ENCODE measurements at places on chromosomes 6 and 20.

- no peaks in the 10 kb centered on the region for H3K4me1 ChIP-seq
- no peaks in the 10 kb centered on the region for H3K36me3 ChIP-seq
- H3K27ac ChIP-seq, result no peak overlapping the region
- no peak overlapping the region for H3K4me3 ChIP-seq
- no peaks in the 10 kb centered on the region for H3K27me3 ChIP-seq
Measured at GRCh38 chr6:16987996-16988395, 113.9 kb upstream of the STMND1 start.

DNA sequence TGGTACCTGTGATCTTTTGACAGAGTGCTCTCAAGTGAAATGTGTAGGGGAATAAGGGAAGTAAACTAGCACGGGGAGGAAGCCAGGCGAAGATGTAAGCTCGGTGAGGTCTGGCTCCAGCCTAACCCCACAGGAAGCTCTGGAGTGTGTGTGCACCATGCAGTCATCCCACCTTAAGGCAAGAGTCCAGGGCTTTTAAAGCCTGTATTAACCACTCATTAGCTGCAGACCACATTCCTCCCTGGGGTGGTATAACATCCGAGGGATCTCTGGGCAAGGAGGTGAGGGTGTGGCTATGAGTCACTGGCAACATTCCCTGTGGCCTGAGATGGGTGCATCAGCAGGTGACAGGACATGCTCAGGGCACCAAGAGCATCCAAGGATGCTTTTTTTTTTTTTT, 12.5 kb upstream of the RANBP9 start:
- no peak overlapping the region for H3K4me3 ChIP-seq
- H3K4me1 ChIP-seq, result no peaks in the 10 kb centered on the region
- no peaks in the 10 kb centered on the region for H3K27me3 ChIP-seq
- H3K27ac ChIP-seq, result no peak overlapping the region

DNA sequence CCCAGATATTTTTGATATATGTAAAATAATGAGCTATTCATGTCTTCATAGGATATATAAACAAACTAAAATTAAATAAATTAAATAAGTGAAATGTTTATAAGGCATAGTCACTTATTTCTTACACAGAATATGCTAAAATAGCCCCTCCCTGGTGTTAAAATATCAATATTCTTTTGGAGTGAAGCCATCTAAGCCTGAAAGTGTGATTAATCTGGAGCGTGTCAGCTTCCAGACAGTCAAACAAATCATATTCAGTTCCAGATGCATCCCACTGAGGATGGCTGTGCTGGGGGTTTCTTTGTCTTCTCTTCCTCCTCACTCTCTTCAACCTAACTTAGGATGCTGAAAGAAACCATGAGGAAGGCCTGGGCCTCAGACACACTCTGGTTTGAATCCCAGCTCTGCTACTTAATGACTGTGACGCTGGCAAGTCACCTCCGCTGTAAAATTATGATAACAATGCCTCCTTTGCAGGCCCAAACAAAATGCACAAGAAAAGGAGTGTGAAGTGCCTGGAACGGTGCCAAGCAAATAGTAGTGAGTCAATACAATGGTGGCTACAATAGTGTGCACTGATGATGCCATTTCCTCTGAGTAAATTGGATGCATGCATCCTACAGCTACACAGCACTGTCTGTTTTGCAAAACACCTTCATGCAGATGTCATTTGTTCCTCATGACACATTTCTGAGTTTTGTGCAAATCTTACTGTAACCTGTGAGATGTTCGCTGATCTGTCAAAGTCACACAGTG, 161.4 kb downstream of the FOXC1 start:
- no peak overlapping the region for H3K27ac ChIP-seq
- peaks cover 17% of the 10 kb centered on the region for H3K4me1 ChIP-seq
- no peaks in the 10 kb centered on the region for H3K36me3 ChIP-seq
- no peaks in the 10 kb centered on the region for H3K27me3 ChIP-seq

GRCh38 chr6:108746836-108747575, 101.2 kb upstream of the ARMC2 start:
- DNase-seq, result no peak
- H3K4me1 ChIP-seq, result no peaks in the 10 kb centered on the region
- H3K4me3 ChIP-seq, result no peak overlapping the region
- no peaks in the 10 kb centered on the region for H3K36me3 ChIP-seq
- H3K27me3 ChIP-seq, result no peaks in the 10 kb centered on the region

DNA sequence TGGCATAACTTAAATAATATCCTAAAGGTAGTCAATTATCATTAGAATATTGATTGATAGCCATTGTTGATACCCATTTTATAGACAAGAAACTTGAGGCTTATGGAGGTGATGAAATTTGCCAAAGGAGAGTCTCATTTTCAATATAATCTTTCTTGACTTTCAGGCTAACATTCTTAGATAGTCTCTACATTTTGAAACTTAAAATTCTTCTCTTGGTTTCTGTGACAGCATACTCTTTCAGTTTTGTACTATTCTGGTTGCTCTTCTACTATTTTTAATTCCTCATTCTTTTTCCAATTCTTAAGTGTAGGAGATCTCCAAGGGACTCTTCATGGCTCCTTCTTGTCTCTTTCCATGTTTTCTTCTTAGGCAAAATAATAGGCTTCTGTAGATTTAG, 3.7 kb upstream of the SH3BGRL2 start:
- H3K27me3 ChIP-seq, result no peaks in the 10 kb centered on the region
- H3K4me3 ChIP-seq, result no peak overlapping the region
- H3K4me1 ChIP-seq, result peaks cover 17% of the 10 kb centered on the region
- no peak overlapping the region for H3K27ac ChIP-seq
- DNase-seq, result no peak

- no peak overlapping the region for H3K4me3 ChIP-seq
- H3K36me3 ChIP-seq, result no peaks in the 10 kb centered on the region
- H3K27me3 ChIP-seq, result no peaks in the 10 kb centered on the region
- no peak overlapping the region for H3K27ac ChIP-seq
Measured at GRCh38 chr20:2387180-2387577, 6.5 kb downstream of the TGM6 start.

DNA sequence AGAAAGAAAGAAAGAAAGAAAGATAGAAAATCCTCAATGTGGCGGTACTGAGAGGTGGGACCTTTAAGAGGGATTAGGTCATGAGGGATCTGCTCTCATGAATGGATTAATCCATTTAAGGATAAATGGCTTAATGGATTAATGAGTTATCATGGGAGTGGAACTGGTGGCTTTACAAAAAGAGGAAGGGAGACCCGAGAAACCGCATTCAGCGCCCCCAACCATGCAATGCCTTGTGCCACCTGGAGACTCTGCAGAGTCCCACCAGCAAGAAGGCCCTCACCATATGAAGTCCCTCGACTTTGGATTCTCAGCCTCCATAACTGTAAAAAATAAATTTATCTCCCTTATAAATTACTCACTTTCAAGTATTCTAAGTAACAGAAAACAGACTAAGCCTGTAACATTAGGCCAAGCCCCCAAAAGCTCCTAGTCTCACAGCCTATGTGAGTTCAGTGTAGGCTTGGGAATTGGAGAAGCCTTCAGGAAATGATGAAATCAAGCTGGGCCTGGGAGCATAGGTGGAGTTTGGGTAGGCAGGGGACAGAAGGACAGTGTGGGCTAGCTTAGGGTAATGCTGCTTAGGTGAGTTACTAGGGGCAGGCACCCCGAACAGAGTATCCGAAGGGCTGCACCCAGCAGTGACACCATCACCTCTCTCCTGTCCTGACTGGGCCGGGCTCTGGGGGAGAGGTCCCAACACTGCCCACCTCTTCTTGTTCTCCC, 36.2 kb upstream of the RNF24 start:
- H3K27ac ChIP-seq, result no peak overlapping the region
- no peaks in the 10 kb centered on the region for H3K36me3 ChIP-seq
- no peak overlapping the region for H3K4me3 ChIP-seq
- H3K4me1 ChIP-seq, result no peaks in the 10 kb centered on the region
- DNase-seq, result no peak

GRCh38 chr20:3371754-3372153, 35.7 kb downstream of the DNAAF9 start:
- H3K4me1 ChIP-seq, result no peaks in the 10 kb centered on the region
- no peak for DNase-seq
- H3K36me3 ChIP-seq, result no peaks in the 10 kb centered on the region
- no peaks in the 10 kb centered on the region for H3K27me3 ChIP-seq
- H3K27ac ChIP-seq, result no peak overlapping the region
- H3K4me3 ChIP-seq, result no peak overlapping the region

DNA sequence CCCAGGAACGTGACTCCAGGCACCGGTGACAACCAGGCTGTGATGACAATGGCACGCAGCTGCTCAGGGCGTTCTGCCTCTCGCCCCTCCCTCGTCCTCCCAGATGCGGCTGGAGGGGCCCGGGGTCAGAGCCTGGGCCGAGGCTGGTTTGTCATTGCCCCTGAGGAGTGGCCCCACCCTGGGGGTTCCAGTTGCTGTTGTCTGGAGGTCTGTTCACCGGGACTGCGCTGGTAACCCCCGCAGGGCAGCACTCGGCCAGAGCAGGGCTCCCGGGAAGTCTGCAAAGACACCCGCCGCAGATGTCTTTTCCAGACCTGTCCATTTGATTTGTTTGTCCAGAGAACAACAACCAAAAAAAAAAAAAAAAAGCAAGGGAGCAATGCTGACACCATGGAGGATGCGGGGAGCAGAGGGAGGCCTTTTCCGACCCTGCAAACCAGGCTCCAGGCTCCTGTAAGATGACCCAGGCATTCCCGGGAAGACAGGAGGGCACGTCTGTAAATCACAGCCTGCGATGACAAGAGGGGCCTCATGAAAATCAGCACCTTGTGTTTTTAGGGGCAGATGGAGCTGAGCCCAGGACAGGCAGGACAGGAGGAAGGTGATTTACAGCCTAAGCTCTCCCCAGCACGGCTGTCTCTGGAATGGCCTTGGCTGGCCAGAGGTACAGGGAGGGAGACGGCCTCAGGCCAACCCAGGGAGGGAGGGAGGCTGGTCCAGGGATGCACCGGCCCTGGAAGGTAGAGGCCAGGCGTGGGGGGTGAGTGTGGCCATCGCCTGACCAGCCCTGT, 189.3 kb downstream of the ERMARD start:
- H3K4me1 ChIP-seq, result no peaks in the 10 kb centered on the region
- DNase-seq, result no peak
- H3K4me3 ChIP-seq, result no peak overlapping the region
- H3K27me3 ChIP-seq, result no peaks in the 10 kb centered on the region

DNA sequence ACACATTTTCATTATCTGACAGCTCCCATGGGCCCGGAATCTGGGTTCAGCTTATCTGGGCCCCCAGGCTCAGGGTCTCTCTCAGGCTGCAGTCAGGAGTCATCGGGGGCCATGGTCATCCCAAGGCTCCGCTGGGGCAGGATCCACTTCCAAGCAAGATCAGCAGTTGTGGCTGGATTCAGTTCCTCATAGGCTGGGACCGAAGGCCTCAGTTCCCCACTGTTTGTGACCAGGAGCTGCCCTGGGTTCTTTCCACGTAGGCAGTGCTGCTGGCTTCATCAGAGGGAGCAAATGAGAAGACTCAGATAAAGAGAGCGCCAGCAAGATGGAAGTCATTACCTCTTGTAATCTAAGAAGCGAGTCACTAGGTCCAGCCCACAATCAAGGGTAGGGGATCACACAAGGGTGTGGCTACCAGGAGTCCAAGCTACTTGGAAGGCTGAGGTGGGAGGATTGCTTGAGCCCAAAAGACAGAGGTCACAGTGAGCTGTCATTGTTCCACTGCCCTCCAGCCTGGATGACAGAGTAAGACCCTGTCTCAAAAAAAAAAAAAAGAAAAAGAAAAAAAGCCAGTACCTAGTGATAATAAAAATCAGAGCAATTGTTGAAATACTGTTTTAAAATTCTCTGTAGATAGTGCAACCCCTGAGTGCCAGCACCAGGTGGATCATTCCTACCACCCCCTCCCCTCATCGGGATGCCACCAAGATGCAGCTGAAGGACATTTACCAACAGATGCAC, 162.7 kb downstream of the NFATC2 start:
- no peaks in the 10 kb centered on the region for H3K36me3 ChIP-seq
- H3K4me1 ChIP-seq, result no peaks in the 10 kb centered on the region
- H3K27me3 ChIP-seq, result no peaks in the 10 kb centered on the region
- H3K27ac ChIP-seq, result no peak overlapping the region

DNA sequence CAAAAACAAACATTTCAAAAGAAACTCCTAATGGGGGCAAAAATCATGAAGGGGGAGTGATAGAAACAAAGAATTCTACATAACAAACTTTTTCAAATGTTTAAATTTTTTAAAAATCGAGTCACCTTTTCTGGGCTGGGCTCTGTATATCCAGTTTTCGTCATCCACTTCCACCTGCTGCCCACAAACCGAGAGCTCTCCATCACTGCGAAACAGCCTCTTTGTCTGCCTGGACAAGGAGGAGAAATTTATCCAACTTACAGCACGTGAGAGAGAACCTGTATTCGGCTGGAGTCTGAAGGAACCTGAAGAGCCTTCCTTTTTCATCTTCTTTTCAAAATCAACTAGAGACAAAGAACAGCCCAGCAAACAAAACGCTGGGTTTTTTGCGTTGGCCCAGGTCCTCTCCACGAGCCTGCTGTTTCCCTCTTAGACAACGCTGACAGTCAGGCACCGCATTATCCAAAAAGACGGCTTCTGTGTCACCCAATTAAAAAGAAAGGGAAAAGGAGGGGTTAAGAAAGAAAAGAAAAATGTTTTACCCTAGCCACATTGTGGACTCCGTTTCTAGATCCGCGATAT, 72.4 kb upstream of the NHSL1 start:
- no peaks in the 10 kb centered on the region for H3K36me3 ChIP-seq
- no peaks in the 10 kb centered on the region for H3K27me3 ChIP-seq
- no peak overlapping the region for H3K27ac ChIP-seq

DNA sequence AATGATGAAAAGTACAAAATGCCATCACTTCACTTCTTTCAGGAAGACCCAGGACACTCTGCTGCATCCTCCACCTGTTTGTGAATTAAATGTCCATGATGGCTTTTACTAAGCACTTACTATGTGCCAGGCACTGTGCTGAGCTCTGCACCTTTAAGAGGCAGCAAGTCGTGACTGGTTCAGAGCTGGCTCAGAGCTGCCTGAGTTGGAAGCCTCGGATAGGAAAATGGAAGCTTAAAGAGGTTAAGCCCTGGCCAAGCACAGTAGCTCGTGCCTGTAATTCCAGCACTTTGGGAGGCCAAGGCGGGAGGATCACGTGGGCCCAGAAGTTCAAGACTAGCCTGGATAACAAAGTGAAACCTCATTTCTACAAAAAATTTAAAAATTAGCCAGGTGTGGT, 95.6 kb downstream of the SNX5 start:
- no peak for DNase-seq
- no peaks in the 10 kb centered on the region for H3K36me3 ChIP-seq
- H3K27me3 ChIP-seq, result no peaks in the 10 kb centered on the region
